ENCODE measurements at places on chromosomes 16 and 17.

DNA sequence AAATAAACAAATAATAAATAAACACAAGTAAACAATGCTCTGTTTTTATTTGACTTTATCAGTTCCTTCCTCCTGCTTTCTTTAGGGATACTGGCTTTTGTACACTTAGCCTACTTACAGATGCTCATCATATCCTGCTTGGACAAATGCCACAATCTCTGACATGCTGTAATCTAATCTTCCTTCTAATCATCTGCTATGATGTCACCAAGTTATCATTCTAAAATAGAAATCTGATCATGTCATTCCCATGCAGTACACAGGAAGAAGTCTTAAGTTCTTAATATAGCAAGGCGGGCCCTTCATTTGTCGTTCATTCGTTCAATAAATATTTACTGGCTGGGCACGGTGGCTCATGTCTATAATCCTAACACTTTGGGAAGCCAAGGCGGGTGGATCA lies 9.1 kb upstream of the UBB start:
- DNase-seq: no peak

DNA sequence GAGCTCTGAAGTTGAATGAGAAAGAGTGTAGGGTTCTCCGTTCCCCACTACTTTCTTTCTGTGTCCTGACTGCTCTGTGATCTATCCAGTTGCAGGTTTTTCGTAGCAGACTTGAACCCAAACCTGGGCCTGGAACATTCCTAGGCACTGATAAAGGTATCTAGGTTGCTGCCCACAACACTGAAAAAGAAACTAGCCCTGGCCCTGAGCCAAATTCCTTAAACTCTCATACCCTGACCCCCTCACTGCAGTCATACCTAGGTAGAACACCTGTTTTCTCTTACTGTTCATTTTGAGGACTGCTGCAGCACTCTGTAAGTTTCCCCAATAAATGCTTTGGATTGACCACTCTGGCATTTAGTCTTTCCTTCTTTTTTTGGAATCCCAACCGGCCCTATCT lies 5.4 kb downstream of the HYDIN start:
- DNase-seq: no peak

- no peak for DNase-seq
Observed at GRCh38 chr17:57424777-57425188, 168.5 kb downstream of the MSI2 start.

GRCh38 chr17:31597646-31598398 lies 206.3 kb downstream of the RAB11FIP4 start:
- DNase-seq: no peak
